ENCODE measurements at places on chromosomes 2 and 18. TPM values are rescaled to one million over a fixed set of nuclear protein-coding genes. Genes with fewer than 3 reads are reported as not detected.

The HOXD8 gene
- total RNA-seq, result not detected

The WBP1 gene
- 88.0 TPM for total RNA-seq

The ALPG gene
- not detected for total RNA-seq

The NEU2 gene
- not detected for total RNA-seq

The TTC32 gene
- 8.5 TPM for total RNA-seq

The OR6B2 gene
- total RNA-seq, result not detected

The GALNT5 gene
- total RNA-seq, result 30.1 TPM

The IFIH1 gene
- total RNA-seq, result 3.2 TPM

The MEP1B gene
- not detected for total RNA-seq

The CD8B2 gene
- total RNA-seq, result not detected

The CKAP2L gene
- total RNA-seq, result 1.3 TPM

Data from bronchial smooth muscle cell (primary cell).